ENCODE measurements at places on chromosomes 12 and 14. TPM values are rescaled to one million over a fixed set of nuclear protein-coding genes. Genes with fewer than 3 reads are reported as not detected.

The CBLN3 gene
- 3.7 TPM for polyA plus RNA-seq

The ZNF385A gene
- 10.8 TPM for polyA plus RNA-seq

The NID2 gene
- 109 TPM for polyA plus RNA-seq

The ZNF140 gene
- polyA plus RNA-seq: 49.0 TPM

- DNase-seq: no peak
These were observed 327.5 kb upstream of the PDE3A start for GRCh38 chr12:20040831-20041230.

- DNase-seq: no peak
These were observed 4.8 kb upstream of the ITPK1 start for GRCh38 chr14:93120517-93120916.

- DNase-seq: no peak
These were observed 21.2 kb downstream of the TAS2R50 start for GRCh38 chr12:10965476-10965875.

DNA sequence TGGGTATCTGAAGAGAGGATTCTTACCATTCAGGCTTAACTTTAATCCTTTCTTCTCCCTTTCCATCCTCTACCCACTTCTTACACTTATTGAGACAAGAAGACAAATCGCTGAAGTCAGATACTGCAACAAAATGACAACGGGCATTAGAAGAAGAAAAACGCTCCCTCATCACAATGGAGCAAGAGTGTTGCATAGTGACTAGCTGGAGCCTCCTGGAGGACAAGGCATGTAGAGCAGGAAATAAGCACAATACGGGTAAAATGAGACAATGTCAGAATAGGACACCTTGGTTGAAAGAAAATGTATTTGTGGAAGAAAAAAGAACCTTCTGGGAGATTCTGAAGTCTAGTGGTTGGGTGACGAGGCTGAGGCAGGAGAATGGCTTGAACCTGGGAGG is 501.0 kb downstream of the RERGL start:
- DNase-seq: peak; percentile 1

DNA sequence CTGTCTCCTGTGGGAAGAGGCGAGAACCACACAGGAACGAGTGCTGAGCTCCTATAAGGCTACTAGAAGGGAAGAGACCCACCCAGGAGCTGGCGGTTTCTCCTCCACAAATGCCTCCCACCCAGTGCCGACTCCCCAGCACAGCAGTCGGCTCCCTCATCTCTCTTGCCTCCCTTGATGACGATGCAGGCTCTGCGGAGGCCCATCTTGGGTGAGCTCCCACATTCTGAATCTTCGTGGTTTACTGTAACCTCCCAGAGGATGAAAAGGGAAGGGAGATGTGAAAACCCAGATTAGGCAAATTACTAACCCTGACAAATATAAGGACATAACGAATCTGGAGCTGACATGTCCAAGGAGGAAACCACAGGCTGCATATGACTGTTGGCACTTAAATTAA is 23.8 kb downstream of the GRIN2B start:
- no peak for DNase-seq

DNA sequence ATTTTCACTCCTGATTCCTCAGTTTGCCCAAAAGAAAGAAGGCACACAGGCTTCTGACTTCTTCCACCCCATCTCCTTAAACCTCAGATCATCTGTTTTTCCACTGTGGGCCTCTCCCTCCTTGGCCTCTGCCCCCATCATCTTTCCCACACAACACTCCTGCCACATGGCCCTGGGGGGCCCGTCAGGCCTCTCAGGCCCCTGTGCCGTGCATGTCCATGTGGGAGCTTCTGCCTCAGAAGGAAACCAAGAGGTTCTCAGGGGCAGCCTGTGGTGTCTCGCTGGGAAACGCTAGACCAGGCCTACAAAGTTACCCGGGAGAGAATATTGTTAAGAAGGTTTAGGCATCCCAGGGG is 8.0 kb downstream of the KLHL33 start:
- DNase-seq: no peak

GRCh38 chr14:68634874-68635595 is 157.8 kb downstream of the ZFP36L1 start:
- no peak for DNase-seq

DNA sequence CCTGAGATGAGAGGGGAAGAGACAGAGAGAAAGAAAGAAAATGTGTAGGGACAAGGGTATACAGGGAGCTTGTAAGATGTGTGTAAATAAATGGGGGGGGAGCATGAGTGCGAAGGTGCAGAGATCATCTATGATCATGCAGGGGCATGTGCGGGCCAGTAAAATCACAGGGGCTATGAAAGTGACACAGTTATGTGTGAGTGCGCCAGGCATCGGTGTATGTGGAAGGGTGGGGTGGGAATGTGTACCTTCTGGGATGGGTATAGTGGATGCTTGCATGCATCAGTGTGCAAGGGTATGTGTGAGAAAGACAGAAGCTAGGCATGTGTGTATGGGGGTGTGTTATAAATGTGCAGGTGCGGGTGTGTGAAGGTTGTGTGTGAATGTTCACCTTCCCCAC is 18.4 kb upstream of the KRT78 start:
- DNase-seq: no peak

DNA sequence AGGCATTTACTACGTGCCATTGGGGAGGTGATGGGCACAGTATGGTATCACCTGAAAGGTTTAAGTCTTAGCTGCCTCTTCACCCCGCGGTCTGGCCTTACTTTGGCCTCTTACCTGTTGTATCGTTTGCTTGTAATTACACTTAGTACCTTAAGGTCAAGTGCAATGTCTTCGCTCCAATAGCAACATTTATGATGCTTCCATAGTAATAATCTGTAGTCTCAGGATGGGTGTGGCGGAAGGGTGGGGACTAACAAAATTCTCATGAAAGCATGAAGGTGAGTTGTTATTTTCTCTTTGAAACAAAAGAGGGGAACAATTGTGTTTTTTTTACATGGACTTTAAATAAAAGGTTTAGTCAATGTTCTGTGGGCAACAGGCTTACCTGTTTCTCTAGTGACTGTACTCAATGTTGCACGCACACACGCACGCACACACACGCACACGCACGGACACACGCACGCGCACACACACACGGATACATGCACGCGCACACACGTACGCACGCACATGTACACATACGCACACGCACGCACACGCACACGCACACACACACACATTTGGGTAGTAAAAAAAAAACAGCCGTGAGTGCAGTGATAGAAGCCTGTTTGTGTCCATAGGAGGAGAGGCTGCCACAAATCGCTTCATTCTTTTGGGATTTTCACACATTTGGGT is 91.4 kb downstream of the DNAH10 start:
- DNase-seq: no peak

DNA sequence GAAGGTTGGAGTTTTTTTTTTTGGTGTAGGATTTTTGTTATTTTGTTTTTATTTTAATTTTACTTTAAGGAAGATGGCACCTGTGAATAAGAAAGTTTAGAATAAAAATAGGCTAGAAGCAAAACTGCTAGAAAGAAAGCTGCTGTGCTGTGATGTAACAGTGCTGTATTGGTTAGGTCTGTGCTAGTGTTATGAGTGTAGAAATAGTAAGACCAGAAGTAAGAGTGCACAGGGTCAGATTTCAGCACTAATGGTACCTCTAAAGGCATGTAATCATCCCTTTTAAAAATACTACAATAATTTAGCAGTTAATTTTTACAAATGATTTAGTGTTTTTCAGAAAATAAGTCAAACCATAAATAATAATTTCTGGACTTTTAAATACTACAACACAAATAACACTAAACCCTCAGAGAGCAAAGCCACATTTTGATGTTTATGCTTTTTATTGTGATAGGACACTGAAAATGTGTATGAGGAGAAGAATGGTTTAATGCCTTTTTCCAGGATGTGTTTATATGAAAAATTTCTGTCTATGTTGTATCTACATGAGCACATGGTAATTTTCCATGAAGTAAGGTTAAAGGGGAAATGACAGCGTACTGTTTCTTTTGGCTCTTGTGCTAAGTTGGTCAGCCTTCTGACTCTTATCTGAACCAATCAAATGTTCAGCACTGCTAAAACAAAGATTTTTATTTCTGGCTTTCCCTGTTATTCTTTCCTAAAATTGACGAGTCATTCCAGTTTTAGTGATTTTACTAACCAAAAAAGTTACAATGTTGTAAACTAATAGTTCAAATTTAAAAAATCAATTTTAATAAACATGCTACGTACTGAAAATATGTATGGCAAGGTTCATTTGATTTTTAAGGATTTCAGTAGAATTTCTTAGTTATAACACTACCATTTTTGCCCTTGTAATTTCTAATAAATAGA is 96.1 kb downstream of the PPHLN1 start:
- peak; percentile 46 for DNase-seq

All from left kidney (tissue), 8 donors.